Fibroblast of skin of left quadriceps (primary cell): ENCODE measurements at places on chromosomes 4 and X.

GRCh38 chr4:172780566-172781081 lies 388.0 kb upstream of the GALNT7 start:
- DNase-seq: no peak

DNA sequence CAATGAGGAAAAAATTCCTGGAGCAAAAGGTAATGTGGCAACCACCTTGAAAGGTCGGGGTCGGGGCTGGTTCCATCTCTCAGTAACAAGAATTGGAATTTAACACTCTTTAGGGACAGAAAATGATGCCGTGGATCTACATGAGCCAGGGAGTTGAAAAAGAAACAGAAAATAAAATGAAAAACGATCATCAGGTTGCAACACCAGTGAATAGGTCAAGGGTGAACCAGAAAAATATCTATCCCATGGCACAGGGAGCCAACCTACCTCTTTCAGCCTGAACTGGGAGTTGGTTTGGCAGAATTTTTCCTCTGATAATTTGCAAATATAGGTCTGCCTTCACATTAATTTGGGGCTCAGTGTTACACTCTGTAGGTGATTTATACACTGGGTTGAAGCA lies 93.7 kb downstream of the C4orf33 start:
- DNase-seq: no peak

- no peak for DNase-seq
Observed at GRCh38 chr4:40199179-40199670, 2.4 kb downstream of the RHOH start.

GRCh38 chrX:110425222-110426154 lies 66.8 kb downstream of the RTL9 start:
- DNase-seq: no peak

- DNase-seq: no peak
Observed at GRCh38 chrX:73765776-73766430, 202.9 kb downstream of the CHIC1 start.

GRCh38 chr4:181509073-181509472 lies 734.1 kb upstream of the TENM3 start:
- DNase-seq: no peak

- peak; percentile 54 for DNase-seq
Observed at GRCh38 chr4:86834901-86835300, 14.3 kb downstream of the SLC10A6 start.

GRCh38 chrX:24113181-24113580 lies 36.3 kb upstream of the ZFX start:
- DNase-seq: peak; percentile 79
